ENCODE measurements at places on chromosomes 11 and 22.

DNA sequence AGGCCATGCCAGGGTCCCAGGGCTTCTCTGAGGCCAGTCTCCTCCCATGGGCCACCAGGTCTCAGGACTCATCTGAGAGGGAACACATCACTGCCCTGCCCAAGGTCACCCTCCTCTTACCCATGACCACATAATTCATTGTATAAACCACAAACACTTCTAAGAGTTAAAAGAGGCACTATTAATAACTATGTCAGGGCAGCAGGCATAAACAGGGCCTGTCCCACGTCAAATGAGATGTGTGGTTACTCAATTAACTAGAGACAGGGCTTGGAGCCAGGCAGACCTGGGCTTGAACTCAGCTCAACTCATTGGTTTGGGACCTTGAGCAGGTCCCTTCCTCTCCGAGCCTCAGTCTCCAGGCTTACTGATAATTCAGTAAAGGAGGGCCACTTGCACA lies 33.1 kb downstream of the ARAP1 start:
- DNase-seq = no peak

DNA sequence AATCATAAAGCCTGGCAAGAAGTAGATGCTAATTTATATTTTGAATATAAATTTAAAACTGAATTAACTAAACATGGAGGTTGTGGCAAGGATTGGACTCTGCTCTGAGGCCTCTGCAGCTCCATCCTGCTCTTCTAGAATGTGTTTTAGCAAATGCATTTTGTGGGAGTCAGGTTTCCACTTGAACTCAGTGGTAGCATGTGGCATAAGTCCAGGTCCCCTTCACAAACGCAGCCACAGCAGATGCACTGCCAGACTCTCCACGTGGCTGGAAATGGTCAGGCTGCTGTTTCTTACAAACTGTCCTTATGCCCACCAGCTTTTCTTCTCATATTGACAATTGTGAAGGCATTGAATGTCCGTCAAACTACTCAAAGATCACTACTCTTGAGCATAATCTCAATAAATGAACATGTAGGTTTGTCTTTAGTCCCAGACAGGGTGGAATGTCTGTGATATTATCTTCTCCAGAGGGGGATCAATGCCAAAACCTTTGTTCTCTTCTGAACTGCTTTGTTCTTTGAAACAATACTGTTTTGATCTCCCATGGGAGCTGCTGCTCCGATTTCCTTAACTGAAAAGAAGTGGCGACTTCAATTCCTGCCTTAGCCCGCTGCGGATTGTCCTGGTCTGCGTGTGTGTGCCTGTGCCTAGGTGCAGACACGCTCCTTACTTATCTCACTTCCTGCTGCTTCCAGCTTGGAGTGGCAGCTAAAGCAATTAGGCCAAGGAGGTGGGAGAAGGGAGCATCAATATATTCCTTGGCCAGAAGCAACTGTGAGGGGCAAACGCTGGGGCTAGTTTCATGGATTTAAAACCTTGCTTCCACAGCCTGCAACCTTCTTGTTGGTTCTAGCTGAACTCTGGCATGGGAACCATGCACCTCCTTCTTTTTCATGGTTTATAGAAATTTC lies 24.2 kb downstream of the EIF4G2 start:
- DNase-seq = peak; percentile 26

DNA sequence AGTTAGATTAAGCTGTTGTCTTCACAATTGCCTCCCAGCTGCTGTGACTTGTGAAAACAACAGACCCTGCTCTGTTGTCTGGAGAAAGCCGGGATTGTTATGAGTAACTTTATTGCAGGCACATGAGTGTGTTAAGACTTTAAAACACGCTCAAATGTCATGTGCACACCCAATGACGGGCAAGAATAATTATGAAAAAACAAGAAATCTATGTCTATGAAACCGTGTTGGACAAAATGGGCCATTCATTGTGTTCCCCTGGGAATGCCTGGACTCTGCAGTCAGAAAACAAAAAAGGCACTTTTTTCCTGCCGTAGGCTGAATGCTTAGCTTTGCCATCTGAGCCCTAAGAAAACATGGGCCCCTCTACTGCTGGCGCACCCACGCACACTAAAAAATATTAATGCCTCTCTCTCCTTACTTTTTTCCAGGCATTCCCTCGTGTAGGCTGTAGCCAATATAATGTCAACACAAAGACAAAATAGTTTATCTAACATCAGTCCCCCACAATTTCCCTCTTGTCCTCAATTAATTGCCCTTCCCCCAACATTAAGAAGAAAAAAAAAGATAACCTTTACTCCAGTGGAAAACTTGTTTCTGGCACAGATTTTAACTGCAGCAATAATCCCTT lies 207.9 kb downstream of the SOX6 start:
- DNase-seq = no peak

DNA sequence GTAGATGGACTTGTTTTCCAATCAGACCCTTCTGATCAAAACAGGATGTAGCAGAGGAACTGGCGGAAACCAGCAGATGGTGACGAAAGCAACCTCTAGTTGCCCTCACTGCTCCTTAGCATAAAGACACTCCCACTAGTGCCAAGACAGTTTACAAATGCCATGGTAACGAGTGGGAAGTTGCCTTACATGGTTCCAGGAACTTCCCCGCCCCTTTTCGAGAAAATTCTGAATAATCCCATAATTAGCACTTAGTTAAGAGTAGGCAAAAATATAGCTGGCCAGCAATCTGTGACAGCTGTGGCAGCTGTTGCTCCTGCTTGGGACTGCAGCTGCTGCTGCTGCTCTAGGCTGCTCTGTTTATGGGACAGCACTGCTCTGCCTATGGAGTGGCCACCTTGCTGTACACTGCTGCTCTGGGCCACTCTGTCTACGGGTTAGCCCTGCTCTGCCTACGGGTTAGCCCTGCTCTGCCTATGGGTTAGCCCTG lies 33.4 kb upstream of the SORL1 start:
- DNase-seq = no peak

DNA sequence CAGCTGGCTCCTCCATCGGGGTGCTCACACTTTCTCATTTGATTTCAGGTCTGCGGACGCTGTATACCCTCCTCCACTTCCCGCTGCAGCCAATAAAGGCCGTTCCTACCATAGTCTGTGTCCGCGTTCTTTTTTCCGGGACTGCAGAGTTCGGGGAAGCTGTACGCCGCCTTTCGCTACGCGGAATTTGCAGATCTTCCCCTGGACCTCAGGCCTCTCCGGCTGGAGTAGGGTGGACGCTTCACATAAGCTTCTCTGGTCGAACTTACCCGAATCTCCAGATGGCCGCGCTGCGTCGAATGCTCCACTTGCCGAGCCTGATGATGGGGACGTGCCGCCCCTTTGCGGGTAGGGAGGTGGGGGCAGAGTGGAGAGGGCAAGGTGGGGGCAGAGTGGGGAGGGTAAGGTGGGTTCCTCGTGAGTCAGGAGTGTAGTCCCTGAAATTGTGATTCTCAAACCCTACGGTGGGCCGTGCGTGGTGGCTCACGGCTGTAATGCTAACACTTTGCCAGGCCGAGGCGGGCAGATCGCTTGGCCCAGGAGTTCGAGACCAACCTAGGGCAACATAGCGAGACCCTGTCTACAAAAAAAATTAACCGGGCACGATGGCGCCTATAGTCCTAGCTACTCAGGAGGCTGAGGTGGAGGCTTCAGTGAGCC lies 617 bp downstream of the CSKMT start:
- DNase-seq = peak; percentile 15

GRCh38 chr11:83976086-83976485 lies 689.9 kb upstream of the CCDC90B start:
- DNase-seq = no peak

GRCh38 chr11:90171359-90171758 lies 36.9 kb downstream of the NAALAD2 start:
- DNase-seq = no peak

GRCh38 chr22:46739094-46739870 lies 1.2 kb upstream of the CERK start:
- DNase-seq = no peak

DNA sequence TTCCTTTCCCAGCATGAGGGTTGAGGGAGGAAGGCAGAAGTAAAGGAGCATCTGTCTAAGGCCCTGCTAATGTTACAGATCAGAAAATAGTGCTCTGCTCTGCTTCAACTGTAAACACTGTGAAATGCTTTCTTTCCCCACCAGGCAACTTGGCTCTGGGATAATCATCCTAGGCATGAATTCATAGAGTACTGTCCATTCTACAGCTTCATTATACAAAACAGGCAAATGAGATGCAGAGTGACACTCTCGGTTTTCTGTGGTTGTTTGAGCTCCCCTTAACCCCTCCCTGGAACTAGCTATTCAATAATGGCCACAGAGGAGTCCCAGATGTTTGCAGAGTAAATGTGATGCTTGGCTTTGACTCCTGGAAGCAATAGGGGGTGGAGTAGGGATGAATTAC lies 184.3 kb upstream of the CTSC start:
- no peak for DNase-seq

- DNase-seq = no peak
Observed at GRCh38 chr11:131411636-131412035, 41.2 kb downstream of the NTM start.

GRCh38 chr11:2663506-2663905 lies 36.3 kb downstream of the KCNQ1OT1 start:
- no peak for DNase-seq

- DNase-seq = no peak
Observed at GRCh38 chr22:28769394-28770085, 3.0 kb upstream of the CCDC117 start.

- no peak for DNase-seq
Observed at GRCh38 chr22:45608763-45609180, 62.9 kb upstream of the ATXN10 start.

DNA sequence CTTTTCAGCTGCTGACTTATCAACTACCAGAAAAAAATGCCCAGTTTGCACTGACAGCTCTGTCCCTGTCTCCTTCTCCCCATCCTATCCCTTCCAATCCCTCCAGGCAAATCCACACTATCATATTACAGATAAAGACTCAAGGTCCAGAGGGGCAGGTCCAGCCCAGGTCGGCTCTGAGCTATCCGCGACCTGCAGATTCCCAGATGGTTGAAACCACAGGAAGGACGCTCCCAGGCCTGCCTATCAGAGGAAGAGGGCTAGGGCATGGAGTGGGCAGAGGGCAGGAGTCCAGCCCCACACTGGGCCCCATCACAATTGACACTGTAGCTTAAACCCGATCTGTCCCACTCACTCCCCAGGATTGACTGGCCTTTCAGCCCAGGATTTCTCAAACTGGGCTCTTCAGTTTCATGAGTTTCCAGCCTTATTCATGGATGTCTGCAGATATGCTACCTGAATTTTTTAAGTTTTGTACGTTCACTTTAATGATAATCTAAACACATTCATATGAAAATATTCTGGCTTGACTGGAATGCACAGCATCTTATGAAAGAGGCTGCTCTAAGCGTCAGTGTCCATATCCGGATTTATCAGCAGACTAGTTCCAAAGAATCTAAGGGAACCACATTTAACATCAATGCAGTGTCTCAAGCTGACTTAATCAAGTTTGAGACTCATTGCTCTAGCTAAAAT lies 16.4 kb upstream of the FCHSD2 start:
- no peak for DNase-seq

DNA sequence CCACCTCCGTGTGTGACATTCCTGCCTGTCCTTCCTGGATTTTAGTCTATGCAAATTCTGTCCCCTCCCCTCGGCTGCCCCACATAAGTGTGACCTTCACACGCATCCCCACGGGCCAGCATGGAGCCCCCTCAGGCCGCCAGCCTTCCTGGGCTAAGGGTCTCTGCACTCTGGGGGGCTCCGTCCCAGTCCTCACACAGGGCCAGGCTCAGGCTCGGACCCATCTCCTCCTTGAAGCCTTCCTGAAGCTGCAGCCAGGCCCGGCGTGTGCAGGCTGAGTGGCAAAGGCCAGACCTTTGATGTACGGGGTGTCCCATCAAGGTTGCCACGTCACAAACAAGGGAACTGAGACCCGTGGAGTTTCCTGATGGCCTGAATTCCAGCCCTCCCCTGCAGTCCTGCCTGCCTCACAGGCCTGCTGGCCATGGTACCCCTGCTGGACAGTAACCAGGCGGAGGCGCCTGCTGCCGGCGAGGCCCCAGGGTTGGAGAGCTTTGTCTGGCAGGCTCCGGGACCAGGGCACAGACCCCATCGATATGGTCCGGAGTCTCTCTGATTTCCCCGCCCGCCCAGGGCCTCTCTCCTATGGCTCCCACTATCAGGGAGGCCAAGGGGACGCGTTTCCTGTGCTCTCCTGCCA lies 791.7 kb downstream of the BRD1 start:
- no peak for DNase-seq
